ENCODE measurements at places on chromosomes 5 and 9.

GRCh38 chr5:107835096-107835495 is 164.4 kb upstream of the EFNA5 start:
- DNase-seq = no peak

DNA sequence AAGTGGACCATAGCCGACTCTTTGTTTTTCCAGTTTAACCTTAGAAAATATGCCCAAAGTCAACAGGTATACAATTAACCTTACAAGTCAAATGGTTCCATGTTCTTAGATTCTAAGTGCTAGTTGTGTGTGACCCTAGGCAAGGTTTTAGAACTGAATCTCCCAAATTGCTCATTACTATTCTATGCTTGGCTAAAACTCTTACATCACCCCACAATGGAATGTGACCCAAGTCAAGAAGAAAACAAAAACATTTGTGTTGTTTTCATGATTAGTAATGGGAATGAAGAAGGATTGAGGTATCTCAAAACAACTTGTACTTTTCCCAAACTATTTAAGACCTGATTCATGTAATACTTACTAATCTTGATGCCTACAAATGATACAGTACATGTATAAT is 159.2 kb downstream of the ARRDC3 start:
- no peak for DNase-seq

DNA sequence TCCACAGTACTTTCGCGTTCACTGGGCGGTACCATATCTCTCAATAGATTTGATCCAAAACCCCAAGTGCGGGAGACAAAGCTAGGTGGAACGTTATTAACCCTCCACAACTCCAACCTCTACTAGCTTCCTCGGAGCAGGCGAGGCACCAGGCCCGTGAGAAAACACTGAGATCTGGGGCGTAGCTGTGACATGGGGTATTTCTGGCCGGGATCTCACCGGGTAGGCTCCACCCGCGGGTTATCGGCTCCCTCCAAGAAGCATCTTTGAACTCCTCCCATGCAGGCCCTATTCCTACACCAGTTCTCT is 350 bp upstream of the SLC25A46 start:
- DNase-seq = no peak

- no peak for DNase-seq
These were observed 176.7 kb upstream of the S1PR3 start for GRCh38 chr9:88814577-88814976.

GRCh38 chr5:53819482-53819881 is 259.0 kb downstream of the NDUFS4 start:
- DNase-seq = no peak

DNA sequence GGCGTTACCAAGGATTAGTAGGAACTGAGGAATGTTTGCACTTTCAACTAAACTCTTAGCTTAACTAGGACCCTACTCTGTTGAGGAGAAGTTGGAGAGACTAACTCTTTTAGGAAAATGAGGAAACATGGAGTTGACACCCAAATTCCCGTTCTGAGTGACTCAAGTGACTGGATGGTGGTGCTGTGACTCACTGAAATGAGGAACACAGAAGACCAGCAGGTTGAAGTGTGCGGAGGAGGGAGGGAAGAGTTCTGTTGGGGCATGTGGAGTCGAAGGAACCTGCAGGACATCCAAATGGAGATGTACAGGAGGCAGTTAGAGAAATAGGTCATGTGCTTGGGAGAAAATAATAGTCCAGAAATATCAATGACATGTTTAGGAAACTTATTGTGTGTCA is 8.2 kb downstream of the HEXB start:
- DNase-seq = peak; percentile 93

DNA sequence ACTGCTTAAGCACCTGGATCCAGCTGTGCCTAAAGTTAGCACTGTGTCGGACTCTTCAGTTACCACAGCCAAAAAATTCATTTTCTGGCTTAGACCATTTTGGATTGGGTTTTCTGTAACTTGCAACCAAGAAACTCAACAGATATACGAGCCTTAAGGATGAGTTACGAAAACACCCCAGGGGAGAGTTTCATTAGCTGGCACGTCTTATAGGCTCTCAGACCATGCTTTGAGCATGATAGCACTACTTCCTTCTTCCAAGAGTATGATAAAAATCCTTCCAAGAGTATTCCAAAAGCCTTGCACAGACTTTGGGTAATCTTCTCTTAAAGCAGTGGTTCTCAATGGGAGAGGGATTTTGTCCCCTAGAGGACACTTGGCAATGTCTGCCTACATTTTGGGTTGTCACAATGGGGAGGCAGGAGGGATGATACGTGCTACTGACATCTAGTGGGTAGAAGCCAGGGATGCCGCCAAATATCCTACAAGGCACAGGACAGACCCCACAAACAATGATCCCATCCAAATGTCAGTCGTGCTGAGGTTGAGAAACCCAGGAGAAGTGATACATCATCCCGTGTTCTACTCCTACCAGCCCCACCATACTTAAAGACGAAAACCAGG is 64.8 kb downstream of the SMIM23 start:
- peak; percentile 16 for DNase-seq

- DNase-seq = no peak
These were observed 28.2 kb downstream of the WDR41 start for GRCh38 chr5:77463905-77464304.

DNA sequence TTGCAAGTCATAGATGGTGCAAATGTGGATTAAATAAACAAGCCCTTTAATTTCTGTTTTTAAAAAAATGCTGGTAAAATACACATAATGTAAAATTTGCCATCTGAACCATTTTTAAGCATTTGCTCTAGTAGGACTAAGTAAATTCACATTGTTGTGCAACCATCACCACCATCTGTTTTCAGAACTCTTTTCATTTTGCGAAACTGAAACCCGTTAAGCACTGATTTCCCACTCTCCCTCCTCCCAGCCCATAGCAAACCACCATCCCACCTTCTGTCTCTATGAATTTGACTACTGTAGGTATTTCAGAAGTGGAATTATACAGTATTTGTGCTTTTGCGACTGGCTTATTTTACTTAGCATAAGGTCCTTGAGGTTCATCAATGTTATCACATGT is 103.3 kb upstream of the CNTLN start:
- no peak for DNase-seq

- DNase-seq = no peak
These were observed 206.4 kb downstream of the PDZD2 start for GRCh38 chr5:31845361-31845760.

DNA sequence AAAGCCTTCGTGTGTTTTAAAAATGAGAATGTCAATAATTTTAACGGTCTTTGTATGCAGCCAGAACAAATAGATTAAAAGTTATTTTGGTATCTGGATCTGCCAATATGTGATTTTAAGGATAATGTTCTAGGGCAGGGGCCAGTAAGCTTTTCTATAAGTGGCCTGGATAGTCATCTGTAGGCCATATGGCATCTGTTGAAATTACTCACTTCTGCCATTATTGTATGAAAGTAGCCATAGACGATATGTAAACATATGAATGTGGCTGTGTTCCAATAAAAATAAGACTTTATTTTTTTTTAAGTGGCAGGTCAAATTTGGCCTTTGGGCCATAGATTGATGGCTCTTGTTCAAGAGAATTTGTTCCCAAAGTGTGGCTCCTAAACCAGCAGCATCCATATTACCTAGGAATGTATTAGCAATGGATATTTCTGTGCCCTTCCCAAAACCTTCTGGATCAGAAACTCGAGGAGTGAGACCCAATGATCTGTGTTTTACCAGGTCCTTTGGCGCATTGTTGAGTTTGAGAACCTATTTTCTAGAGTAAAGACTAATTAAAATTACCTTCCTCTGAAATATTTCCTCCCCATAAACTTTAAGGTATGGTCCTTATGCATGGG is 55.9 kb downstream of the C6 start:
- DNase-seq = no peak

DNA sequence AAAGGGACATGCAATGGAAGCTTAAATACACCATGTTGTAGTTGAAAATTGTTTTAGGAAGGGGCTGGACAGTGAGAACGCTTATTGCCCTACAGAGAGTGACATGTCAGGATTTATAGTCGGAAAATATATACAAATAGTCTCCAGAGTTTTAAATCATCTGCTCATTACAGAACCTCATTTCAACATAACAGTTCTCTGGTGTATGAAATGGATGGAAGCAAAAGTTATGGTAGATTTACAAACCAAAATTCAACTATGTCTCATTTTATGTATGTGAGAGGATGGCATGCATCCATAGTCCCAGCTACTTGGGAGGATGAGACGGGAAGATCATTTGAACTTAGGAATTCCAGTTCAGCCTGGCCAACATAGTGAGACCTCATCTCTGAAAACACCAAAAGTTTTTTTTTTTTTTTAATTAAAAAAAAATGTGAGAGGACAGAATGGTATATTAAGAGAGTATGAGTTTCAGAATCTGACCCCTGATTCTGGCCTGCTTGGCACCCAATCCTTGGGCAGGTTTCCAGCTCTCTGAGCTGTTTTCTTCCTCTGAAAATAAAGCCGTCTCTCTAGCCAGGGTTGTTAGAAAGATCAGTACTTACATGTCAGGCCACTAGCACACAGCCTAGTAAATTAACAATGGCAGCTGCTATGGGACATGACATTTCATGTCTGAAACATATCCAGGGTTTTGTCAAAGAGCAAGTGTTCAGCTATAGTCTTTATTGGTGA is 40.1 kb downstream of the IQGAP2 start:
- no peak for DNase-seq

- no peak for DNase-seq
These were observed 25.2 kb downstream of the GLT6D1 start for GRCh38 chr9:135613946-135614805.

DNA sequence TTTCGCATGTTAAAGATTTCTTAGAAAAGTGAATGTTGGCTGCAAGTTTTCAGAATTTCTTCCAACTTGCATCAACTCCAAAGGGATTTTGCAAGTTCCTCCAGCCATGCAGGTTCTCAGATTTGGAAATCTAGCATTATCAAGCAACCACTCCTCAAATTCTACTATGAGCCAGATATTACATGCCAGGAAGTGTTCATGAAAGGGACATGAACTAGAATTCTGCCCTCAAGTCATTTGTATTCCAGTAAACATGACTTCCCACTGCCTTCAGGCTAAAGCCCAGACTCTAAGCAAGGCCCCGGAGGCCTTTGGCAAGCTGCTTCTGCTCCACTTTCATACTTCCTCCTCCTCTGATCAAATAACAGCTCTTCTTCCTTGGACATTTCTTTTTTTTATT is 111.3 kb upstream of the PAPPA start:
- DNase-seq = no peak

DNA sequence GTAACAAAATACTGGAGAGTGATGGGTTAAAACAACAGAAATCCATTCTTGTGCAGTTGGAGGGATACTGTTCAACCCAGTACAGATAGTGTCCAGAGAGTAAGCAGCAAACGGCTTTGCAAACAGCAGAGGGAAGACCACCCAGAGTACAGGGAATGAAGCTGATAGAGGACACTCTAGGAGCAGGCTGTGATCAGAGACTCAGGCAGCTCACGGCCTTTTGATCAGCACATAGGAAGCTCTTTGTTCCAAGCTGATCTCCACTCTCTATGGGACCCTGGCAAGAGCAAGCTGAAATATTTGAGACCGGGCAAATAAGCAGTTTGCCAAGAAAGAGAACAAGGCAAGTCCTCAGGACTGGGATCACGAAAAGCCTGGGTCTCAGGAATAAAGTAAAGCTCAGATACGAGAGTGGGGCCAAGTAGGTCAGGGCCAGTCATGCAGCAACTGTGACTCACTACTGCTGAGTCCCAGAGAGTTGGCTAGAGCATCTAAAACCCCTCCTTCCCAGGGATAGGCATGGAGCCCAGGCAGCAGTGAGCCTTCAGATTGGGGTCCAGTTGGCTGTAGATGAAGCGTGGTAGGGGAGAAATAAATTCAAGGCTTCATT is 52.4 kb downstream of the MELK start:
- peak; percentile 73 for DNase-seq

DNA sequence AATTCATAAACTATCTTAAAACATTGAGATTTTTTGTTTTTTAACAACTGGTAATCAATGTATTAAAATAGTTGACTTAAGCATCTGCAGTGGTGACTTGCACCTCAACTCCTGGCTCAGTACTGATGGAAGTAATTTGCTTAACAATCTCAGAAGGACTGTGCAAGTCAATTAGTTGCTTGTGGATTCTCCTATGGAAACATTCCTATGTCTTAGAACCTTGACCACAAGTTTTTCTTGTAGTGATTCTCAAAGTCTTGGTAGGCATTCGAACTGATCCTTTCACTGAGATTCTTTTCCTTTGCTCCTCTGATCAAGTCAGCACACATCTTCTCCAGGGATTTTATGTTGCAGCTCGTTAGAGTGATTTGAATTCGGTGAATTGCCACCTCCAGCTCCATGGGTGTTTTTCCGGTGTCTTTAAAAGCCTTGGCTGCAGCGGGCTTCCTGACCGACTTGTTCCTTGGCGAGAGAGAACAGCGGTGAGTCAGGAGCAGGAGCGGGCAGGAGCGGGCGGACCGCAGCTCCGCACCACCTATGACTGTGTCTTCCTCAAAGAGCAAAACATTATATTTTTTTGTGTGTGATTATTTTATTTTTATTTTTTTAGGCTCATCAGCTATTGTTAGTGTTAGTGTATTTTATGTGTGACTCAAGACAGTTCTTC is 21.1 kb downstream of the HMGXB3 start:
- peak; percentile 91 for DNase-seq

DNA sequence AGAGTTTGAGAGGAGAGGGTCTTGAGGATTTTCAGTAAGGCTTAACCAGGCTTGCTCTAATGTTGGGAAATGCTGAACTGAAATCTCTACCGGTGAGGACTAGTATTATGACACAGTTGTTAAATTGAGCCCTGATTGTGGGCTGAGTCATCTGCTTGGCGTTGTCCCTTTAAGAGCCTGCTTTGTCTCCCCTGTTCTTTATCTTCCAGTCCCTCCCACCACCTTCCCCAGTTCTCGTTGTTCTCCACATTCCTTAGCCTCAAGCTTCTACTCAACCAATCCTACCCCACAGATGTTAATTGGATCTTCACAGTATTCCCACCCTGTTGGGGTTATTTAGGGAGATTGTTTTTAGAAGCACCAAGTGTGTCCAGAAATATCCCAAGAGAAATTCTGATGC is 57.6 kb downstream of the ANKRD55 start:
- peak; percentile 81 for DNase-seq

DNA sequence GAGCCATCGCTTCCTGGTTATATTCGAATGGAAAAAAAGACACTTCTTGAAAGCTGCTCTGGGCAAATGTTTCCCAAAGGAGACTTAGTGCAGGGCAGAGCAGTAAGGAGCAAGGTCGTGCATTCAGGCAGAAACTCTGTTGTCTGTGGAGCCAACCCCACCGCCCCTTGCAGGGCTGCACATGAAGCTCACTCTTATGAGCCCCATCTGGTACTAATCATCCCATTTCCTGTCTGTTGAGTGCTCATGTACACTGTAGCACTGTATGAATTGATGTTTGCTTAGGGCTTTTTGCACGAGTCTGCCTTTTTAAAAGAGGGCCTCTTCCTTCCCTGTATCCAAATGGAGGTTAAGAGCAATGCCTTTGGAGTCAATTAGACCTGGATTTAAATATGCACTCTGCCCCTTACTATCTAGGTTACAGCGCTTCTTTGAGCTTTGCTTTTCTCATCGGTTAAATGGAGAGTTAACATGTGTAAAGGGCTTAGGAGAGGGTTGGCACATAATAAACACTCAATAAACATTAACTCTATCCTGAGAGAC is 25.4 kb downstream of the HMHB1 start:
- no peak for DNase-seq
